ENCODE measurements at places on chromosomes 6 and 20.
A peak's percentile ranks its signal among the peaks of the same experiment; 100 is the strongest.

DNA sequence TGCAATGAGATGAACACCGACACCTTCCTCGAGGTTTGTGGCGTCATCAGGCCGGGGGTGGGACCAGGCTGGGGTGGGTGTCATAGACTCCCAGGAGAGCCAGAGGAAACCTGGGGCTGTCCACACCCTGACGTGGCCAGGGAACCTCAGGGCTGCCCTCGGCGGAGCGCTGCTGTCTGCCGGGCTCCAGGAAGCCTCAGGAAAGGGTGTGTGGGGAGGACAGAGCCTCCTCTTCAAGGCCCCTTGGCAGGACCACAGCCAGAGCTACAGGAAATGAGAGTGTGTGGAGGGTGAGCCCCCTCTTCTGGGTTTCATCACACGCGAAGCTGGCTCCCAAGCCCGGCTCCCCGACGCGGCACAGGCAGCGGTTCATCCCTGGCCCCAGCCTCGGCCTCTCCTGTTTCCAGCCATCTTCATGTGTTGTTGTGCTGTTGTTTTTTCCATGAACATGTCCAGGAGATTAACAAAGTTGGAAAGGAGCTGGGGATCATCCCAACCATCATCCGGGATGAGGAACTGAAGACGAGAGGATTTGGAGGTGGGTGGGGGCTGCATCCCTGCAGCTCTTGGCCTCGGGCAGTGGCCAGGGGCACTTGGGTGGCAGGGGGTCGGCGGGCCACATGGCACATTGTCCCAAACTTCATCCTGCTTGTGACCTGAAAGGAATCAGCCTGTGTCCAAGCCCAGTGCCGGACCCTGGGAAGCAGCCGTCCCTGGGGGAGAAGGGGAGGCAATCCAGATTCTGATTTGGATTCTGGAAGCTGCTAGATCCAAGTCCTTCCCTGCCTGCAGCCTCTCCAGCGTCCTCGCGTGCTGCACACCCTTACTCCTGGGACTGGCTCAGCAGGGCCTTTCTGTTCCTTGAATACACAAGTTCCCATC lies 6.4 kb downstream of the NPEPL1 start:
- no peak for DNase-seq

DNA sequence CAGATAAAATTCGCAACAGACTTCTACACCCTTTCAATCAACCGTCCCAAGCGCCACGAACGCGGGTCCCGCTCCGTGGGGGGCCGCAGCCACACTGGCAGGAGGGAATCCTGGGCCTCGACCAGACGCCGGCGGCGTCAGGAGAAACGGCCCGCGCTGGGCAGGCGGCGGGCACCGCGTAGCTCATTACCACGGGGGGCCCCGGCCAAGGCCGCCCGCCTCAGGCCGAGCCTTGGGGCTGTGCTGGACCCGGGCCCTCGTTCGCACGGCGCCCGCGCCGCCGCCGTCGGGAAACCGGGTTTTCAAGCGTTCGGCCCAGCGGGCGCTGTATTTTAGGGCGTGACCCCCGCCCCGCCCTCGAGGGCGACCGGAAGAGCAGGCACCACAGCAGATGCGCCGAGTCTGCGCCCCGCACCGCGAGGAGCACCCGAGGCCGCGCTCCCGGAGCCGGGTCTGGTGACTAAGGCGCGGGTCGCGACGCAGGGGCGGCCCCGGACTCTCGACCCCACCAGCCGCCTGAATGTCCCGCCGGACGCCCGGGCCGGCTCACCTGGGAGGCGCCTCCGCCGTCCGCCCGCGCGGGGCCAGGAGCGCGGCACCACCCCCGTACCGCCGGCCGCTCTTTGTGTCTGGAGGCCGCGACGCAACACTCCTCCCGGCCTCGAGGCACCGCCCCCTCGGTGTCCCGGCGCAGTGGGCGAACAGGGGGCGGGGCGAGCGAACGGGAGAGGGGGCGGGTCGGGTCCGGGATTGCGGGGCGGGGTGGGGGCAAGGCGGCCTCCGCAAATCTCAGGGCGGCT lies at the start of gene NINL:
NINL (minus strand) TSS at position 627 of the 800 bp plus-strand sequence. CDS start 58,944 bp downstream, outside the sequence.
- peak; percentile 61 for DNase-seq

DNA sequence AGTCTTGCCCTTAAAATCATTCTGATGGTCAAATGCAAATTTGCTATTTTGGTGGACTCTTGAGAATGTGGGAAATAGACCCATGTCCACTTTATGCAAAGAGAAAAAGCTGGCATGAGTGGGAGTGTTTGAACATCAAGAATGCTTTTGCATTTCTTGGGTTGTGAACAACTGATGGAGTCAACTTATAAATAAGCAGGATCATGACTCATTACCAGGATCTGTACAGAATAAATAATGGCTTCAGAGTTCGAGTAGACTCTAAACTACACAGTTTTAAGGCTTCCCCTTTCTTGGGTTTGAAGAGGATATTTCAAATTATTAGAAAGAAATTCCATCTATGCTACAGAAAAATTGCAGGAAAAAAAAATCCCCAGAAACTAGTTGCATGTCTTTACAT lies 195.5 kb downstream of the EYA4 start:
- DNase-seq: no peak

DNA sequence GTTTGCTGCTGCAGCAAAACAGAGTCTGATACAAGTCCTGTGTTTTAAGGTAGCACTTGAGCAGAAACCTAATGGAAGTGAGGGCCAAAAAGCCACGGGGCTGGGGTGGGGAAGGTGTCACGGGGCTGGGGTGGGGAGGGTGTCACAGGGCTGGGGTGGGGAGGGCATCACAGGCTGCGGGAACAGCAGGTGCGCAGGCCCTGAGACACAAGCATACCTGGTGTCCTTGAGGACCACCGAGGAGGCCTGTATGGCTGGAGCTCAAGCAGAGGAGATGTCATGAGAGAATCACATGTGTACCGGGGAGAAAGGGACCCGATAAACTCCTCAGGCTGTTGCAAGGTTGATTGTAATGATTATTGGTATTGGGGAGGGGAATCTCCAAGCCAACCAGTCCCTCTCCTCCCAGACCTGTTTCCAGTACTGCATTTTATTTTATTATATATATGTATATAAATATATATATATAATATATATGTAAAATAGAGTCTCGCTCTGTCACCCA lies 13.6 kb upstream of the SPO11 start:
- no peak for DNase-seq

DNA sequence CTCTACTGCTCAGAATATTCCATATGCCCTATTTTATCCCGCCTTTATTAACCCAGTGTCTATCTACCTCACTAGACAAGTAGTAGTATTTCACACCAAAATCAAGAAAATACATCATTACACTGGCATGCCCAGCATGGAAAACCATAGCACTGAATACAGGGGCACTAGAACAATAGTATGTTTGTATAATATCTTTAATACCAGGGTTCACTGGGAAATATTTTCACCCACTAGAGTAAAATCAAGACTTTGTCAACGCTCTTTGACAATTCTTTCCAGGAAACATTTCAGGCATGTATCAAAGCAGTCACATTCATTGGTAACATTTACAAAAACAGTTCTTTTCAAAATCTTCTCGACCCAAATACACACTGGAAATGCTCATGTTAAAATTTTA lies 119.3 kb upstream of the BEND6 start:
- no peak for DNase-seq

DNA sequence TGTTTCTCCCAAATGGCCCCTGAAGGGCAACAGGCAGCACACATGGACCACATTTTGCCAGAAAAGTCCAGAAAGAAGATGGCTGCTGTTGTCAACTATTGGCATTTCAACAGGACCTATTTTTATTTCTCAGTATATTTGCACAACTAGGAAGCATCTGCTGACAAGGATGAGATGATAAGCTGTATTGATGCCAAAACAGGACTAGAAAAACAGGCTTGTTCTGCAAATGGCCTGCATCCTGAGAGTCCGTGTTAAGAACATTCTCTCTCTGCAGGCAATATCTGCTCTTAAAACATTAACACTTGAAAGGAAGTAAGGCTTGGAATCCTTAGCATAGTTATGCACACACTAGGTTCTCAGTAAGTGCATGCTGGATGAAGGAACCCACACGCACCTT lies 283.7 kb downstream of the ESR1 start:
- no peak for DNase-seq

DNA sequence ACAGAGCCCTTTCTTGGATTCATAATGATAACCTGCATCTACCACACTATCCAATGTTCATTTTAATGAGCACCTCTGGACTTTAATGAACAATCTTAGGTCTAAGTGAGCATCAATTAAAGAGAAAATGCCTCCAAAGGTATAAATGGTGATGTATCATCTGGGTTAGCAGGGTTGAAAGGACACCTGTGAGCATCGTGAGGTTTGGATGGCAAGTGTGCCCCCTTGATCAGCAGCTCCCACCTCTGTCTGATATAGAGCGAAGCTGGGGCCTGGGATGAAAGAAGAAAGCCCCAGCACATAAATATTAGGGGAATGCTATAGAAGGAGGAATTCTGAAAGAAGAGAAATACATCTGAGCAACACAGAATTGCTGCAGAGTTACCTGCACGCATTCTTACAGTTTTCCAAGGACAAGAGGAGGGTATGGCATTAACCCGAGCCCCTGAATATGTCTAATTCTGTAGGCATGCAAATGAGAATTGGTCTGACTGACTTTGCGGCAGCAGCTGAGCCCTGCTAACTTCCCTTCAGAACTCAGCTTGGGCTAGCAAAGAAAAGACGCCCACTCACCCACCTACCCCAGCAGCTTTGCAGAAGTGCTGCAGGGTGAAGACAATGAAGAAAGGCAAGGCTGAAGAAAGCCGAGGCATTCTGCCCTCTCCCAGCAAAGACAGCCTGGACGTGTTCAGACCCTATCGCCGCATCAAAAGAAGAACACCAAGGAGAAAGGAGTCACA lies 136.2 kb downstream of the GMPR start:
- DNase-seq: peak; percentile 21
